ENCODE measurements at places on chromosomes 4 and X.

- H3K27ac ChIP-seq = no peak overlapping the region
- no peak for DNase-seq
- no peaks in the 10 kb centered on the region for H3K36me3 ChIP-seq
- H3K4me1 ChIP-seq = no peaks in the 10 kb centered on the region
Observed at GRCh38 chr4:123284168-123284567, 112.4 kb upstream of the SPRY1 start.

DNA sequence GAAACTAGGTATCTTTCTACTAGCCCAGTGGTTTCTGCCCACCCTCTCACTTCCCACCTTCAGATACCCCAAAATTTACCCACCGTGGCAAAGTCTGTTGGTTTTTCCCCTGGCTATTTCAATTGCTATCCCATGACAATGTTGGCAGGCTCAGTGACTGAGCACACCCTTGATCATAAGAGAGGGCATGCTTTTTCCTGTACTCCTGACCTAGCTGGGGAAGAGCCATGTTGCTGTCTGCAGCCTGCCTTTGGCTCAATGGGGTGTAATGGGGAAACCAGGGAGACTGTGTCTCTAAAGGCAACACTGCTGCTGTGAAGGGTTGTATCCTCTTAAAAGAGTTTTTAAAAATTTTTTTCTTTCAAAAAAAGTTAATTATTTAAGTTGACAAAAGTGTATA is 90.4 kb upstream of the CITED1 start:
- no peaks in the 10 kb centered on the region for H3K4me1 ChIP-seq
- H3K27ac ChIP-seq = no peak overlapping the region
- H3K36me3 ChIP-seq = no peaks in the 10 kb centered on the region
- H3K27me3 ChIP-seq = no peaks in the 10 kb centered on the region

GRCh38 chr4:100982345-100982744 is 365.0 kb downstream of the PPP3CA start:
- H3K4me1 ChIP-seq = no peaks in the 10 kb centered on the region
- DNase-seq = no peak
- H3K27me3 ChIP-seq = peaks cover 2% of the 10 kb centered on the region
- H3K27ac ChIP-seq = no peak overlapping the region
- H3K36me3 ChIP-seq = no peaks in the 10 kb centered on the region
- H3K4me3 ChIP-seq = no peak overlapping the region

DNA sequence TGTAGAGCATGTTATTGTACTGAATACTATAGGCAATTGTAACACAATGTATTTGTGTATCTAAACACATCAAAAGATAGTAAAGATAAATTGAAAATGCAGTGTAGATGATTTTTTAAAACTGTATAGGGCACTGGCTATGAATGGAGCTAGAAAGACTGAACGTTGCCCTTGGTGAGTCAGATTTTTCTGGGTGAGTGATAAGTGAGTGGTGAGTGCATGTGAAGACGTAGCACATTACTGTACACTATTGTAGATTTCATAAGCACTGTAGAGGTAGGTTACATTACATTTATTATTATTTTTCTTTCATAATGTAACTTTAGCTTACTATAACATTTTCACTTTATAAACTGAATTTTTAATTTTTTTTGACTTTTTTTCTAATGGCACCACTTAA is 1491.6 kb downstream of the TECRL start:
- H3K27ac ChIP-seq = no peak overlapping the region
- H3K4me3 ChIP-seq = no peak overlapping the region
- H3K27me3 ChIP-seq = no peaks in the 10 kb centered on the region
- no peaks in the 10 kb centered on the region for H3K4me1 ChIP-seq

DNA sequence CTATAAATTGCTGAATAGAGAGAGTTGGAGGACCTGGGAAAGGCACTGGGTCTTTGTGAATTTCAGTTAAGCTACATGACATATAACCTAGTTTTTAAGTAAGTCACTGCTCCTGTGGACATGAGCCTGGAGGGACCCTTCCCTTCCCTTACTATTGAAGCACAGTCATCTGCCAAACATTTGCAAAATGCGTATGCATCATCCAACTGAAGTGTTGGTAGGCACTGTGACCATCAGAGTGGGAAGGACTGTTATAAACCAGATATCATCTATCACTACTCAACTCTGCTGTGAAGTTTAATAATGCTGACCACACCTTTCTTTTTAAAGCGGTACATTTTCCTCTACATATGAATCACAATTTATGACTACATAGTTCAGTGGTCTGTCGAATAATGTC is 5.2 kb downstream of the GABRA3 start:
- H3K27ac ChIP-seq = no peak overlapping the region
- no peaks in the 10 kb centered on the region for H3K36me3 ChIP-seq
- no peak for DNase-seq

DNA sequence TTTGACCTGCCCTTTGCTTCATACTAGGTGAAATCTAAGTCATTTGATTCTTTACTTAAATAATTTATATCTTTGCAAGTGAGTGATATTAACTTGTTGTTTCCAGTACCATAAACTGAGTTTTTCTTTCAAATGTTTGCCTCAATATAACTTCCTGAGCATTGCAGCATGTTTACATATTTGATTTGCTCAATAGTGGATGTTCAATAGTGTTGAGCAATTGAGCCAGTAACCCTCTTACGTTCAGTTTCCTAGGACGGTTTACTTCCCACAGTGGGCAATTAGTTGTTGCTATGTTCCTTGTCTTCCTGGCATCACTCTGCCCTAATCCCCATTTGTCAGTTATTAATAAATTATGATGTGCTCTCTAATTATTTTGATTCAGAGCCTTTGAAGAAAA is 278.5 kb downstream of the EPHA5 start:
- H3K4me3 ChIP-seq = no peak overlapping the region
- no peak overlapping the region for H3K27ac ChIP-seq
- no peaks in the 10 kb centered on the region for H3K36me3 ChIP-seq
- no peak for DNase-seq

GRCh38 chrX:40177117-40177430 is 79.3 kb upstream of the BCOR start:
- peak overlapping the region; percentile 83 for H3K4me3 ChIP-seq
- peak overlapping the region; percentile 97 for H3K27ac ChIP-seq
- H3K27me3 ChIP-seq = no peaks in the 10 kb centered on the region
- DNase-seq = no peak
- no peaks in the 10 kb centered on the region for H3K36me3 ChIP-seq

- DNase-seq = peak; percentile 18
- no peaks in the 10 kb centered on the region for H3K27me3 ChIP-seq
- H3K4me3 ChIP-seq = no peak overlapping the region
- no peaks in the 10 kb centered on the region for H3K4me1 ChIP-seq
Observed at GRCh38 chr4:14749910-14750309, 252.4 kb upstream of the CPEB2 start.

- no peaks in the 10 kb centered on the region for H3K4me1 ChIP-seq
- no peak for DNase-seq
- H3K36me3 ChIP-seq = no peaks in the 10 kb centered on the region
- H3K27me3 ChIP-seq = peaks cover 11% of the 10 kb centered on the region
- H3K4me3 ChIP-seq = no peak overlapping the region
Observed at GRCh38 chr4:105631818-105632400, 76.6 kb downstream of the INTS12 start.

GRCh38 chr4:7194251-7195140 is 2.2 kb downstream of the SORCS2 start:
- no peak overlapping the region for H3K27ac ChIP-seq
- peak; percentile 32 for DNase-seq
- H3K36me3 ChIP-seq = no peaks in the 10 kb centered on the region
- H3K4me1 ChIP-seq = no peaks in the 10 kb centered on the region
- H3K27me3 ChIP-seq = peaks cover 62% of the 10 kb centered on the region

- peaks cover 44% of the 10 kb centered on the region for H3K4me1 ChIP-seq
- peak within 1 kb of the TSS; percentile 21 for H3K27ac ChIP-seq
- peaks cover 21% of the 10 kb centered on the region for H3K36me3 ChIP-seq
- peak within 1 kb of the TSS; percentile 57 for H3K4me3 ChIP-seq
- H3K27me3 ChIP-seq = peaks cover 72% of the 10 kb centered on the region
Observed at GRCh38 chr4:13543839-13544605, at the start of gene NKX3-2. TSS of gene NKX3-2 (minus strand) at chr4:13544508. CDS start at chr4:13544414, 94 bp downstream.

DNA sequence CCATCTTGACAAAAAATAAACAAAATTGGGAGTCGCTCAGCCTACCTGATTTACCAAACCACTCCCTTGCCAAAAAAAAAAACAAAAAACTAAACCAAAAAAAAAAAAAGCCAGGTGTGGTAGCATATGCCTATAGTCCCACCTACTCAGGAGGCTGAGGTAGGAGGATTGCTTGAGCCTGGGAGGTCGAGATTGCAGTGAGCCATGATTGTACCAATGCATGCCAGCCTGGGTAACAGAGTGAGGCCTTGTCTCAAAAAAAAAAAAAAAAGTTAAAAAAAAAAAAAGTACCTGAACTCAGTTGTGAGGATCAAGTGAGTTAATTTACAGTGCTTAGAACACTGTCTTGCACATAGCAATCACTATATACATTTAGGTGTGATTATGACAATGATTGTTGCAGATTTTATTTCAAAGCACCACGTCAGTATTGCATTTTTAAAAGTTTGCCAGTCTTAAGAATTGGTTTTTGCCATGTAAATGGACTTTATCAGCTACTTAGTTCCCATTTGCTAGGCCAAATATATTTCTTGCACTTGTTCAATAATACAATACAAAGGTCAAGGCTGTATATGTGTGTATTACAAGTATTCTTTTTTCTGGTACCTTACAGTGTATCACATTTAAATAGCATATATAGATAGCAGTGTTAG is 4.6 kb downstream of the NUDT9 start:
- H3K4me3 ChIP-seq = no peak overlapping the region
- DNase-seq = no peak
- no peaks in the 10 kb centered on the region for H3K36me3 ChIP-seq

DNA sequence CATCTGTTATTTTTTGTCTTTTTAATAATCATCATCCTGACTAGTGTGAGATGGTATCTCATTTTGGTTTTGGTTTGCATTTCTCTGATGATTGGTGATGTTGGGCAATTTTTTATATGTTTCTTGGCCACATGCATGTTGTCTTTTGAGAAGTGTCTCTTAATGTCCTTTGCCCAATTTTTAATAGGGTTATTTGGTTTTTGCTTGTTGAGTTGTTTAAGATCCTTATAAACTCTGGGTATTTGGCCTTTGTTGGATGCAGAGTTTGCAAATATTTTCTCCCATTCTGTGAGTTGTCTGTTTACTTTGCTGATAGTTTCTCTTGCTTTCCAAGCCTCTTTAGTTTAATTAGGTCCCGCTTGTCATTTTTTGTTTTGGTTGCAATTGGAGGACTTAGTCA is 152.1 kb upstream of the MED14 start:
- no peak for DNase-seq
- H3K4me1 ChIP-seq = peaks cover 4% of the 10 kb centered on the region
- no peak overlapping the region for H3K27ac ChIP-seq
- H3K27me3 ChIP-seq = peaks cover 2% of the 10 kb centered on the region
- no peaks in the 10 kb centered on the region for H3K36me3 ChIP-seq
- H3K4me3 ChIP-seq = no peak overlapping the region

- H3K27me3 ChIP-seq = no peaks in the 10 kb centered on the region
- H3K36me3 ChIP-seq = no peaks in the 10 kb centered on the region
- no peak overlapping the region for H3K4me3 ChIP-seq
- H3K4me1 ChIP-seq = no peaks in the 10 kb centered on the region
- no peak overlapping the region for H3K27ac ChIP-seq
Observed at GRCh38 chrX:50072110-50072509, 128.7 kb downstream of the AKAP4 start.

DNA sequence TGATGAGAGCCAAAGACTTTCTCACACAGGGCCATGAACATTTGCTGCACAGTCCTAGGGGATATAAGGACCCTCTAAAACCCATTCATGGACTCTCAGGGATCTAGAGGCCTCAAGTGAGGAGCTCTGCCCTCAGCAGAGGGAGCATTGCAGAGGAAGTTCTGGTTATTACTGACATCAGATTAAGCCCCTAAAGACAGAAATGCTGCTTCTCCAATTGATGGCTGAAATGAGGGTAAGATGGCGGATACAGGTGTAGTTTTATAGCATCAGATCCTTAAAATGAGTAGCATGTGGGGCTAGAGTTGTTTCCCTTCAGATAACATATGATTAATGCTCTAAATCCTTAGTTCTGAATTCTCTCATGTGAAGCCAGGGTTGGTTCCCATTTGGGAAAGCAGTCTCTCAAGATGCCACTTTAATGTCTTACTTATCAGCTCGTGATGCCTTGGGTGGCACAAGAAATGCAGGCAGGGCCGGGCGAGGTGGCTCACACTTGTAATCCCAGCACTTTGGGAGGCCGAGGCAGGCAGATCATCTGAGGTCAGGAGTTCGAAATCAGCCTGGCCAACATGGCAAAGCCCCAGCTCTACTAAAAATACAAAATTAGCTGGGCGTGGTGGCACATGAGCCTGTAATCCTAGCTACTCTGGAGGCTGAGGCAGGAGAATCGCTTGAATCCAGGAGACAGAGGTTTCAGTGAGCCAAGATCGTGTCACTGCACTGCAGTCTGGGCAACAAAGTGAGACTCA is 7.9 kb downstream of the RHOH start:
- no peaks in the 10 kb centered on the region for H3K27me3 ChIP-seq
- H3K4me1 ChIP-seq = peaks cover 57% of the 10 kb centered on the region
- H3K4me3 ChIP-seq = peak overlapping the region; percentile 97
- no peak for DNase-seq
- peak overlapping the region; percentile 99 for H3K27ac ChIP-seq

DNA sequence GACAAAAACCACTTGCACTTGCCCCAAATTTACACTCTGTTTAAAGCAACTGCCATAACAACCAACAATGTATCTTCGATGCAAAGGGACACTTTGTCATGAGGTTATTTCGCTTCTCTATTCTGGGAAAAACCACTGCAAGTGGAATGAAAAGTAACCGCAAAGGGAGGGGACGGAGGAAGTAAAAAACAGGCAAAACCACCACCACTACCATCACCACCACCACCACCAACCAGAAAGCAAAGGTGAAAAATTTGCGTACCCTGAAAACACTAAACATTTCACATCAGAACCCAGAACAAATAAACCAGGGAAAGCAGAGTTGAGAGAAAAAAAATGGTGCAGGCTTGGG is 1.2 kb upstream of the N4BP2 start:
- H3K27me3 ChIP-seq = no peaks in the 10 kb centered on the region
- peak overlapping the region; percentile 99 for H3K27ac ChIP-seq
- DNase-seq = peak; percentile 76

DNA sequence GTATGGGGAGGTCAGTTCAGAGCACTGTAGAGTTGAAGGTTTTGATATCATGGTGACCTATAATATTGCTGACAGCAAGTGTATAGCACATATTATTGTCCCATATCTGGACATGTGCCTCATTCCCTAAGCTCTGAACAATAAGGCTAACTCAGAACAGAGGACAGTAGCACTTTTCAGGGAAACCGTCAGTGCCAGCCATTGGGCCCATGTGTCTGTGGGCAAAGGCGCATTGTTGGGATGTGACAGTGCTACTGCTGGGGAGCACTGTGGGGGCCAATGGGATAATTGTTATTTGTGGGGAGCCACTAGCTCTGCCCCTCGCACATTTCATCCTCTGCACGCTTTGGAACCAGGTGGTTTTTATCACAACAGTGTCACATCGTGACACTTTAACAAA is 136.2 kb downstream of the ELOVL6 start:
- no peak overlapping the region for H3K27ac ChIP-seq
- peaks cover 49% of the 10 kb centered on the region for H3K4me1 ChIP-seq
- H3K27me3 ChIP-seq = no peaks in the 10 kb centered on the region
- peaks cover 20% of the 10 kb centered on the region for H3K36me3 ChIP-seq
- no peak overlapping the region for H3K4me3 ChIP-seq
- DNase-seq = no peak

GRCh38 chrX:40299641-40300046 is 201.9 kb upstream of the BCOR start:
- DNase-seq = peak; percentile 55
- no peak overlapping the region for H3K27ac ChIP-seq
- H3K4me1 ChIP-seq = peaks cover 33% of the 10 kb centered on the region

GRCh38 chrX:112868586-112868985 is 28.0 kb upstream of the AMOT start:
- H3K4me3 ChIP-seq = no peak overlapping the region
- no peaks in the 10 kb centered on the region for H3K27me3 ChIP-seq
- no peak for DNase-seq
- H3K4me1 ChIP-seq = no peaks in the 10 kb centered on the region
- H3K27ac ChIP-seq = no peak overlapping the region

All from activated CD4-positive, alpha-beta memory T cell treated with anti-CD3 and anti-CD28 coated beads, Interleukin-2, amount 10 ng/mL, durations not matched to agents 7 days and 5 days (primary cell).